CD4-positive, alpha-beta T cell treated with Interleukin-21 for 1 hour (primary cell): ENCODE measurements at places on chromosomes 7 and 10.

DNA sequence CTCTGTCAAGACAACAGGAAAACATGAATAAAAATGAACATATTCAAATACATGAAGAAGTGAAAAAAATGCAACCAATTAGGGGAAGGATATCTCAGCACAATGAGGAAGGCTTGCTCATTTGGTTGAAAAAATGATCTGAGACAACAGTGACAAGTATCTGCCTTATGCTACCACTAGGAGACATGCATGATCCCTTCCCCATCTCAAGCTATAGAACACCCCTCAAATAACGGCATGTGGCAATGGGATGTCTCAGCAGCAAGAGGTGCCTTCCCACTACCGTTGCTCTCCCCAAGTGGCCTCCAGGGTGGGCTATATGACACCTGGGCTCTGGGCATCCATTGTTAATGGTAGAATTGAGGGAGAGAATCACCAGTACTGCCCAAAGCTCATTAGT is 98.1 kb upstream of the RSU1 start:
- DNase-seq, result no peak

- no peak for DNase-seq
Observed at GRCh38 chr10:11042357-11042756, 24.7 kb downstream of the CELF2 start.

DNA sequence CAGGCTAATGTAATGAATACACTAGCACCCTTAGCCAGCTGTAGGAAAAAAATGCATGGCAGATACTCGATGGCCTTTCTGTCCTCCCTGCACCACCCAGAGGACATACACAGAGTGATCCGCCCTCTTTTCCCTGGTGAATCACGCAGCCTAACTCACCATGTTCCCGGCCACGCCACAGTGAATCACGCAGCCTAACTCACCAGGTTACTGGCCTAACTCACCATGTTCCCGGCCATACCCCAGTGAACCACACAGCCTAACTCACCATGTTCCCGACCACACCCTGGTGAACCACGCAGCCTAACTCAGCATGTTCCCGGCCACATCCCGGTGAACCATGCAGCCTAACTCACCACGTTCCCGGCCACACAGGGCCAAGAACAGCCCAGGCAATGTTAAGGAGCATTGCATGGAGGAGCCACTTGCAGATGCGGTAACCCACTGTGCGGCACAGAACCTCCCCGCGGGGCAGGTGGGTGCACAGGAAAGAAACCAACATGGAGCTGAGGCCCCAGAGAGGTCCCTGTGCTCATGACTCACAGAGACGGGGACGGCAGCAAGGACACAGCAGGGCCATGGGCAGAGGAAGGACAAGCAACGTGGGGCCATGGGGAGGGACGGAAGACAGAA is 508.5 kb downstream of the DNAJB6 start:
- no peak for DNase-seq

DNA sequence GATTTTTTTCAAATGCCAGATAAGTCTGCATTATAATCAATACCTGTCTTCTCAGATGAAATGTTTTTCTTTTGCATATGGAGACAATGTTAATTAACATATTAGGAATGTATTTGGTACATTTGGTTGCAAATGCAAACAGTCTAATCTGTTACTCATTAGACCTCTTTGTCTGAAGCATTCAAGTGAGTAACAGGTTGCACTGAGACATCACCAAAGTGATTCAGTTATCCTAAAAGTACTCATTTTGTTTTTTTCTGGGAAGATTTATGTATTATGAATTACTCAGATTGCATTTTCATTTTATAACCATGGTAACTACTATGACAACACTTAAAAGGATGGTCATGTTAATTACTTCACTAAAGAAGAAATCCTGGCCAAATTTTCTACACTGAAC is 513.6 kb downstream of the HTR7 start:
- no peak for DNase-seq

DNA sequence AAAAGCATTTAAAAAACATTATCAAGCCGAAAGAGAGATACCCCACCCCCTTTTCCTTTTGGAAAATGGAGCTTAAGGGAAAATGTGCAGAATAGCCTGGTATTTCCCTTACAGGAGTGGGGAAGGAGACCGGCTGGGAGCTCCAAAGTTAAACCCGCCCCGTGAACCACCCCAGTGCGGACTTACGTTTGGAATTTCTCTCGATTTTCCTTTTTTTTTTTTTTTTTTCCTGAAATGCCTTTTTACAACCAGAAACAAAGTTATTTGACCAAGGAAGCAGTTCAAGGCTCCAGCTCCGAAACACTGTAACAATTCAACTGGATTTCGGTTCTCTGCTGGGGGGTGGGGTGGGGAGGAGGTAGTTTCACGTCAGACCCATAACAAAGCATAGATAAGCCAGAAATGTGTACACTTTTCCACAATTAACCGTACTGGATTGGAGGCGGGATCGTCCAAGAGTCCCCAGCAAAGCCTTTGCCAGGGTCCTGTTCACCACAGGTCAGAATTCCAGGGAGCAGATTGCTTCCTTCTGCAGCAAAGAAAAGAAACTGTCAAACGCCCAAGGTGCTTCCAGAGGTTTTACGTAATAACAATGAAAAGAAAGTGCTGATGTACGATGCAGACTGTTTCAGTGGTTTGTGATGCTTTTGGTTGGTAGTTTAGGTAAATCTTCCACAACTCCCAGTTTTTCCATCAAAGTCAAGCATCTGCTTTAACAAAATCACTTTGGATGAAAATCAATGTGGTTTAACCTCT is 6.7 kb downstream of the SKIDA1 start:
- DNase-seq, result no peak

DNA sequence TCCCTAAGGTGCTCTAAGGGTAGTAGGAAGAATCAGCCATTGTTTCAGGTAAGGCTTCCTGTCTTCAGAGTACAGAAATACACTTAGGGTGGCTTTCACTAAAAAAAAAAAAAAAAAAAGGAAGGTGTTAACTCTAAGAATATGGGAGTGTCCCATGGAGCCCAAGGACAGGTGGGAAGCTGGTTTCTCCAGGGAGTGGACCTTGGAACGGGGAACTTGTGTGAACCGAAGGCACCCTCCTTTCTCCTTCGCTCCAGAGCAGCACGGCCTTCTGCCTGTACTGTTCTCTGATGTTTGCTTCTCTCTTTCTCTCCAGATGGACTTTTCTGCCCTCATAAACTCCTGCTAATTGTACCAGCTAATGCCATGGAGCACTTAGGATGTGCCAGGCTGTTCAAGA is 6.2 kb downstream of the OPALIN start:
- no peak for DNase-seq

- DNase-seq, result no peak
Observed at GRCh38 chr7:159092701-159093121, 52.0 kb downstream of the VIPR2 start.

GRCh38 chr7:77697535-77697831 is 1.2 kb downstream of the RSBN1L start:
- peak; percentile 19 for DNase-seq

- DNase-seq, result no peak
Observed at GRCh38 chr10:61974601-61975390, 73.3 kb downstream of the ARID5B start.

GRCh38 chr10:123145542-123146012 is 2.4 kb upstream of the HMX2 start:
- no peak for DNase-seq

DNA sequence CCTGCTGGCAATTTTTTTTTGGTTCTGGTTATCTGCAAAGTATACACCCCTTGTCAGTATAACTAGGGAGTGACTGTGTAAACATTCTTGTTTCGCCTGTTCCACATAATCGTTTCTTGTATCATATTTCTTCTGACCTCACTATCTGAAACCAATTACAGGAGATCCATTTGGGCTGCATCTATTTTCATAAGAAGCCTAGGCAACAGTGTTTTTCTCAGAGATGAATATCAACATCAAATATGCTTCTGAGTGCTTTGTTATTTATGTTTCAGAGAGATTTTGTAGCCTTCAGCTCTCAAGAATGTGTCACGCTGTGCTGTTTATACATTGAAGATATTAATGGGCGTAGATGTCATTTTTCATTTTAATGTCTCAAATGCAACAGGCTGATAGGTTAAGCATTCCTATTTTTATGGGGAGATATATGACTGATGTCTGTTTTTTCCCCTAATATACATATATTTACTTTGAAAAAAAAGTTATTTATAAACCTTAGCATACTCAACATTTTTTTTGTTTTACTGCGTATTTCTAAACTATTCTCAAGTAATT is 115.5 kb downstream of the FOXP2 start:
- no peak for DNase-seq

- no peak for DNase-seq
Observed at GRCh38 chr7:90094030-90094429, 60.2 kb upstream of the STEAP1 start.

- no peak for DNase-seq
Observed at GRCh38 chr7:131607291-131608115, 51.1 kb upstream of the PODXL start.

GRCh38 chr7:130127821-130128317 is 57.5 kb downstream of the KLHDC10 start:
- no peak for DNase-seq

DNA sequence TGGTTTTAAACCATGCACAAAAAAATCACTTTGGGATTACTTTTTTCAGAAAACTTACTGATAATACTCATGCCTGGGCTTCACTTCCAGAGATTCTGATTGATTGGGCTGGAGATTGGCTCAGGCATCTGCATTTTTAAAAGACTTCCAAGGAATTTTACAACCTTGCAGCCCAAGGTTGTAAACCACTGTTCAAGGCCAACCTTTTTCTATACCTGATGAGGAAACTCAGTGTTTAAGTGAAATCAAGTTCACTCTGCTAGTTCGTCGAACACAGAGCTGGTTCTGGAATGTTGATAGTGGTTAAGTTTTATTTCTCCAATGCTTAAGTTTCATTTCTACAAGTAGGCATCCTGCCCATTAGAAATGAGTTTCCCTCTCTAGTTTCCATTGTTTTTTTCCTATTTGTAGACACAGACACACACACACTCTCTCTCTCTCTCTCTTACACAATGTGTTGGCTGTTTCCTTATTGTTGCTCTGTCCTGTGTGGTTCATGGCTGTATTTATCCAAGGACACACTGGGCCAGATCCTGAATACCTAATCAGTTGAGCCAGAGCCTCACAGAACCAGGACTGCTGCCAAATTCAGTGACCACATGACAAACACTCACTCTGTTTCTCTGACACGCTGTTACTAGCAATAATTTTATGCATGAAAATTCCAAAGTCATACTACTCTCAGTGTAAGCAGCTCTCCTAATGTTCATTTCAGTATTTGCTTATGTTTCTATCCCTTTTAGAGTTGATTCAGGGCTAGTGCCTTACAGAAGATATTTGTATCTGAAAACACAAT is 3.7 kb upstream of the IFIT1B start:
- no peak for DNase-seq

DNA sequence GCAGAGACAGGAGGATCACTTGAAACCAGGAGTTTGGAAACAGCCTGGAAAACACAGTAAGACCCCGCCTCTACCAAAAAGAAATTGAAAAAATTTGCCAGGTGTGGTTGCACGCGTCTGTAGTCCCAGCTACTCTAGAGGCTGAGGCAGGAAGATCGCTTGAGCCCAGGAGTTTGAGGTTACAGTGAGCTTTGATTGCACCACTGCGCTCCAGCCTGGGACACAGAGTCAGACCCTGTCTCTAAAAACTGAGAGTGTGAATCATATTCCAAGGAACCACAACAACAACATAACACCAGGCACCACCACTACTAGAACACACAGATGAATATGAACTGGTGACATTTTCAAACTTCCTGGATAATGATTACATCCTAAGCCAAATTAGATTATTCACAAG is 324.2 kb downstream of the CALN1 start:
- DNase-seq, result no peak

GRCh38 chr10:113485736-113486135 is 67.1 kb upstream of the HABP2 start:
- no peak for DNase-seq

- DNase-seq, result no peak
Observed at GRCh38 chr7:29300026-29300480, 105.5 kb downstream of the CHN2 start.

DNA sequence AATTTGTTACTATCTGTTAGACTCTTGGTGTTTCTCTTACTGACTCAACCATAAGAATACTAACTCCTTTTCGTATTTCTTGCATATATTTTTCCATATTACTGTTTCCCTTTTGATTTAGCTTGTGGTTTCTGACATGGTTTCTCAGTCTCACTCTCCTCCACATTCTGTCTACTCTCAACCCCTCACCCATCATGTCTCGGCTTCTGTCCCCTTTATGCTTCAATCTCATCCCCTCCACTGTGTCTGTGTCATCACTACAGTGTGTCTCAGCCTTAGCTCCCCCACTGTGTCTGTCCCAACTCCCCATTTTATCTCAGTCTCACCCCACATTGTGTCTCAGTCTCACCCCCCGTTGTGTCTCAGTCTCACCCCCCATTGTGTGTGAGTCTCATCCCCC is 126.9 kb downstream of the VIPR2 start:
- DNase-seq, result no peak

GRCh38 chr10:101354328-101355071 is 535 bp downstream of the BTRC start:
- DNase-seq, result peak; percentile 36
